Activated CD4-positive, alpha-beta memory T cell treated with anti-CD3 and anti-CD28 coated beads for 36 hours (primary cell): ENCODE measurements at places on chromosomes 5 and 9. TPM values are rescaled to one million over a fixed set of nuclear protein-coding genes. Genes with fewer than 3 reads are reported as not detected.

PCDHGB7 gene
- total RNA-seq = 0.07 TPM

PCDHA9 gene
- not detected for total RNA-seq

OR1Q1 gene
- not detected for total RNA-seq

PRELID2 gene
- 3.8 TPM for total RNA-seq

SLC1A3 gene
- total RNA-seq = 0.29 TPM

DNA sequence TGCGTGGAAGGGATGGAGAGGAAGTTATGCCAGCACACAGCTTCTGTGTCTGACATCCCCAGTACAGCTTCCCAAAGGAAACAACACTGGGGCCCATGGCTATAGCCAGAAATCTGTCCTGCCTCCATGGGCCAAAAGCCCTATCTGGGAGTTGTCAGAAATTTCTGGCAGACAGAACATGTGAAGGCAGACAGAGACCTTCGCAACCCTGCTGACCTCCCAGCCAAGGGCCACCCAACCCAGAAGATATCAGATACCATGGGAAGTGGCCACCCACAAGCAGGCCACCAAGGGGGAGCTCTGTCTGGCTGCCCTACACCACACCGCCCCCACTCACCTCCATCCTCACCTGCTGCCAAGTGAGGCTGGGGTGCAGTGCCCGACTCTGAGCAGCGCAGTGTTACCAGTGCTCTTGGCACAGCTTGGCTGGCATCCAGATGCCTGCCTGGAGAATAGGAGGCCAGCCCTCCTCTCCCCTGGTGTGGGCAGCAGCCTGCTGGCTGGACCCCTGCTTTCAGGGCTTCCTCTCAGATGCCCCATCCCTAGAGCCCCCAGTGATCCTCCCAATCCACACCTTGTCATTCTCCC lies 61.6 kb upstream of the NEURL1B start:
- DNase-seq = no peak

- DNase-seq = no peak
Measured at GRCh38 chr9:27387722-27388121, 90.8 kb upstream of the EQTN start.

DNA sequence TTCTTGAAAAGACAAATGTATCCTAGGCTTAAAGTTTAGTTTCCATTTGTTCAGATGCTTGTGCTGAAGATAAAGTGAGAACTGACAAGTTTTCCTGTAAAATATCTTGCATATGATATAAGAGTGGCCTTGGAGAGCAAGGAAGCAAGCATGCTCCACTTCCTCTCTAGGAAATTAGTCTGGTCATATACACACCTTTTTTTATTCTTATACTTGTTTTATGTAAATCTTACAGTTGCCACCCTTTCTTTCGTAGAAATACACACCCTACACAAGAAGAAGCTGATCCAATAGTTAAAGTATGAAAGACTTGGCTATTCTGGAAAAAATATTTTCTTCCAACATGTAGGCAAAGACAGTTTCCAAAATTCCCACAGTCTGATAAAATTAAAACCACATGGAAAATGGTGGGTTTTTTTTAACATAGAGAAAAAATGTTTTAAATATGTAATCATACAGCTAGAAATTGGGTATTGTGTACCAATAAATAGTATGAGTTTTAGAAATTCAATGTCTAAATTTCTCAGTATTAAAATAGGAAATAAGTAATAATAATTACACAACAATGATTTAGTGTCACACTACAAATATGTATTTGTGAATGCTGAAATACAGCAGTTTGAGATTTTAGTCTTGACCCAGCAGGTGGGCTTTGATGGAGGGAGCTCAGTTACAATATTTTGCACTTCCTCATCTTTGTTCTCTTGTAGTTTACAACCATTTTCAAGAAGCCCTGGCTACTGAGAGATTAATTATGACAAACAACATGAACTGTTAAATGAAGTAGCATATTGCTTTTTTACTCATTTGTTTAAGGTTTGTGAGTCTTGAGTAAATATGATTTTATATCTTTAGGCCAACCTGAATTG lies 185.7 kb upstream of the GNA14 start:
- DNase-seq = no peak

DNA sequence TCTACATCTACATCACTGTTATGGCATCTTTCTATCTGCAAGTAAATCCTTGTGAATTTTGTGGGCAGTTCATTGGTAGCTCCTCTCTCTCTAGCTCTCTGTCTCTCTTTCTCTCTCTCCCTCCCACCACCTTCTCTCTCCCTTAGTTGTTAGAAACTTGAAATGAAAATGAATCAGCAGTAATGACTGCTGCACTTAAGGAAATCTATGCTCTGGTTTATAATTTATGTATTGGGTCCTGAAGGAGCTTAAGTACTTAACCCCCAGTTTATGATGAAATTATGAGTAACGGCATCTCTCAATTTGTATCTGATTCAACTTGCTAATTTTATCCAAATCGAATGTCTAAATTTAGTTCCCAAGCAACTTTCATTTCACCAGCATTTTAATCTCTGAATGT lies 52.0 kb upstream of the PTGER4 start:
- DNase-seq = no peak
